Activated T-cell treated with anti-CD3 and anti-CD28 coated beads, Interleukin-2, amount 50 U/mL, for 1 hour (primary cell): ENCODE measurements at places on chromosomes 5 and 9.
A peak's percentile ranks its signal among the peaks of the same experiment; 100 is the strongest.

DNA sequence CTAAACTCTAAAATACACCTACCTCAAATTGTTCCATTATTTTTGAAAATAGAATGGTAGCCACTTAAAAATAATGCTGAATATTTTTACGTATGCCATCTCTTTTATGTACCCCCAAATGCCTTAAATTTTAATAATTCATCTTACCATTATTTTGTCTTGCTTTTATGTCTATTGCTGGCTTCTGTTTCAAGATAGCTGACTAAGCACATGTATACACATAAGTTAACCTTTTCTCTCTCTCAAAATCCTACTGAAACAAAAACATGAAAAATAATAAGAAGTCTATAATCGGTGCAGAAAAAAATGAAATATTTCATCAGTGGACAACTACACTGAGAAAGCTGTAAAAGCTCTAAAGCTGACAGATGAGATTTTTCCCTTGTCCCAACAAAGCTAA is 652.0 kb upstream of the ZNF608 start:
- DNase-seq = no peak

GRCh38 chr9:133147412-133148198 is 16.1 kb downstream of the GBGT1 start:
- DNase-seq = peak; percentile 89

GRCh38 chr5:138736293-138736692 is 16.9 kb upstream of the CTNNA1 start:
- no peak for DNase-seq

GRCh38 chr5:119379942-119380547 is 24.2 kb downstream of the TNFAIP8 start:
- no peak for DNase-seq

GRCh38 chr9:127524373-127524772 is 73.1 kb downstream of the LRSAM1 start:
- DNase-seq = no peak

DNA sequence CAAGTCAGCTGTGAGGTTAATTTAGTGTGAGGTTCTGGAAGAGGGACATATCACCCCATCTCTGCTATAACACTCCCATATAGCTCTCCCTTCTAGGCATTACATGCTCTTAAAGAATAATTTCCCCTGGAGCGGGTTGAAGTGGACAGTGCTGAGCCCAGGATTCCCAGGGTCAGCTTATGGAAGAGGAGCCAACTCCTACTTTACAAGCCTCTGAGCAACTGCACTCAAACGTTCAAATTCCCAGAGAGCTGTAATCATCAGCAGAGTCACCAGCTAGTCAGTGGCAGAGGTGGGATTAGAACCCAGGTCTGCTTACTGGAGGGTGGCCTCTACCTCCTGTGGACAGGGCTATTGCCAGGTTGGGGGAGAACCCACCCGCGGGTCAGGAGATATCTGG is 1.4 kb downstream of the NEURL1B start:
- DNase-seq = no peak

DNA sequence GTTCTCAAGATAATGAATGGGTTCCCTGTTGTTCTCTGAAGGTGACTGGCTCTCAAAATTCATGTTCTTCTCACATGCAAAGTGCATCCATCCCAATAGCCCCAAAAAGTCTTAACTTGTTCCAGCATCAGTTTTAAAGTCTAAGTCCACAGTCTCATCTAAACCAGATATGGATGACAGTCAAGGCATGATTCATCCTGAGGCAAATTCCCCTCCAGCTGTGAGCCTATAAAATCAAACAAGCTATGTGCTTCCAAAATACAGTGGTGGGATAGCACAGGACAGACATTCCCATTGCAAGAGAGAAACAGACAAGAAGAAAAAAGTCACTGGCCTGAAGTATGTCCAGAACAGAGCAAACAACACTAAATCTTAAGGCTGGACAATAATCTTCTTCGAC is 25.4 kb downstream of the FBXO10 start:
- DNase-seq = no peak

- DNase-seq = no peak
These were observed 6.4 kb upstream of the FCHO2 start for GRCh38 chr5:72949481-72949880.

- DNase-seq = no peak
These were observed 651.3 kb upstream of the MEF2C start for GRCh38 chr5:89534331-89534730.

- no peak for DNase-seq
These were observed 248.7 kb upstream of the SLC30A5 start for GRCh38 chr5:68845131-68845530.

DNA sequence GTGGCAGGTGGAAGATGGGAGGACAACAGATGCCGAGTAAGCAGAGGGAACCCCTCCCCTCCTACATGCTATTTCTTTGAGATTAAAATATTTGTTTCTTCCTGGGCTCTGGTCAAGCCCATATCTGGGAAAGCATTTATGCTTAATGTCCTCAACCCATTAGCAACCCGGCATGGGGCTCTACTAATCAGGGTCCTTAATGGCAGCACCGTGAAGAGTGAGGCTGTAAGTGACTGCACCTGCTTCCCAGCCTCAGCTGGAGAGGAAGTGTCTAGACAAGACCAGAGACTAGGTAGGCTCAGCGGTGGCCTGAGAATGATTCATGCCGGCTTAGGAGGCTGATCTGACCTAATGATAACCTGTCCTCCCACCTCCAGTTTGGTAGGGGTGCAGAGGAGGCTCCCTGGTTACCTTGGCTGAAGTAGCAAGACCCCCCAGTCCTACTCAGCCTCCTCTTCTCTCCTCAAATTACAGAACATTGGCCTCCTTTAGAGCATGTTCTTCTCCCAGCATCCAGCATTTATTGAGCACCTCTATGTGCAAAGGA is 61.3 kb upstream of the HSPA9 start:
- no peak for DNase-seq

- DNase-seq = no peak
These were observed 33.6 kb upstream of the HSD17B4 start for GRCh38 chr5:119418606-119419100.

GRCh38 chr9:104743376-104743985 is 4.0 kb upstream of the NIPSNAP3A start:
- DNase-seq = no peak

GRCh38 chr5:14396066-14396465 is 185.5 kb upstream of the OTULINL start:
- no peak for DNase-seq

DNA sequence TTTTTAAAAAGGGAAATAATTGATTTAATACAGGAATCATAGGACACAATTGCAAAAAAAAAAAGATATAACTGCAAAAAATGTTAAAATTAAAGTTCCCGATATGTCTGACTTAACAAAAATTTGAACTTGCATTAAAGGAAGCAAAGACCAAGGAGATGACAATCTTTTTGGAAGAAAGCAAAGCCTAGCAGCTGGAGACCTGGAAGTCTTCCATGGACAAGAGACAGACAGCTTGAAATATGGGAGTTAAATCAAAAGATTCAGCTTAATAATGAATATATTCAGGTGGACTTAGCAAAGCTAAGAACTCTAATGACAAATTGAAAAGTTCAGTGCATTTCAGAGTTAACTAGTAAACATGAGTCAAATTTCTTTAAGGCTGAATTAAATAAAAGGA is 568.7 kb upstream of the RGMB start:
- DNase-seq = no peak

DNA sequence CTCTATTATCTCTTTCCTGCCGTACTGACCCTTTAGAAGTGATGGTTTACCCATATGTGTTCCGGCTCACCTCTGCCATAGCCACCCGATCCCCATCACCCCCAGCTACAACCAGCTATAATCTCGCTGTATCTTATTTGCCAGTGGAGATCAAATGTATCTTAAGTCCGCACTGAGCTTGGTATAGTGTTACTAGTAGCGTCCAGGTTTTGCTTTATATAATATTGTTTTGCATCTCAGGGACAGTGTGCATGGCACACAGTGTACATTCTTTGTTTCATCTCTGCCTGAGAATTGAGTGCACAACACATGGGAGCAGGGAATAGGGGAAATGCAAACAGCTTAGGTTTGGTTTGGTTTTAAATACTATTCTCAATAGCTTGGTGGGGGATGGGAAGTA is 135.8 kb upstream of the SNX2 start:
- DNase-seq = no peak

- no peak for DNase-seq
These were observed 656.8 kb downstream of the IRX1 start for GRCh38 chr5:4252385-4252784.

- DNase-seq = no peak
These were observed 19.2 kb upstream of the HMGCS1 start for GRCh38 chr5:43332401-43332800.

- no peak for DNase-seq
These were observed 18.9 kb upstream of the CLINT1 start for GRCh38 chr5:157877821-157878220.

DNA sequence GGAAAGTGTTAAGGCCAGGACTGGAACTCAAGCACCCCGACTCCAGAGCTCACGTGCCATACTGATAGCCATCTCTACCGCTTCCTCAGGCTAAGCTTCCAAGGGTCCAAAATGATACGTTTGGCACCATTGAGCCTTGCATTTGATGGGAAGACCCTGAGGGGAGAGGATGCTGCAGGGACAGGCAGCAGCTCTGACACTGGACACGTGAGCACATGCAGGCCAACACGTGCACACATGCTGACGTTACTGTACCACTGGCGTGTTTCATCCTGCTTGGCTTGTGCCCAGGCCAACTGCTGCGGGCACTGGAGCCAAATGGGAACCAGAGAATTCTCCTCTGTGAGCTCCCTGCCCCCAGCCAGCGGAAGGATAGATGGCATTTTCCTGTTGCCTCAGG is 5.2 kb downstream of the FAT2 start:
- no peak for DNase-seq

- no peak for DNase-seq
These were observed 81.0 kb downstream of the NNT start for GRCh38 chr5:43683884-43684471.

DNA sequence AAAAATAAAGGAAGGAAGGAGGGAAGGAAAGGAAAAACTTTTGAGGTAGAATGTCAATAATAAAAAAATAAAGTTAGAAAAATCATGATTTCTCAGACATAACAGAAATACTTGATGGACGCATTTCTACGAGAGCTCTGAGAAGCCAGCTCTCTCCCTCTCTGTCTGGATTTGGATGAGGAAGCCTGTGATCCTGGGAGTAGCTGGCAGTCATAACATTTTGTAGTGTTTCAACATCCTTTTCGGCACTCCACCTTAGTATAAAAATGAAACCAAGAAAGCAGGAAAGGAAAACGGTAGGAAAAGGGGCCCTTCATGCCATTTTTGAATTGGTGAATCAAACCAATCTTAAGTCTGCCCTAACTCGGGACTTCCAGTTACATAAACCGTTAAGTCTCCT is 321.3 kb downstream of the EPB41L4A start:
- no peak for DNase-seq

DNA sequence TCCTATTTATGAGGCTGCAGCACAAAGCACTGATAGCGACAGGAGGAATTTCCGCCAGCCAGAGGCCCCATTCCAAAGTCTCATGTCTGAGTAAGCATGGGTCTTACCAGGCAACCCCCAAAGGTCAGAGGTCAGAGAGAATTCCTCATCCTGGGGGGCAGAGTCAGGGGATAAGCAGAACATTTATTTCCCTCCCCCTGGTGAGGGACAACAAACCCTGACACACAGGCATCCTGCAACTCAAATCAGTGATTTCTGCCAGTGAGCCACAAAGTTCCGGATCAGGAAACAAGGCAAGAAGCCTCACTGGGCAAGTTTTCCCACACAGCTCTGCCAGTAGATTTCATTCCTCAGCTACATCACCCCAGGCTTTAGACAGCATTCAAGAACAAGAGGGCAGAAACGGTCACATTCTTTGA is 37.0 kb downstream of the ADAMTS12 start:
- no peak for DNase-seq

DNA sequence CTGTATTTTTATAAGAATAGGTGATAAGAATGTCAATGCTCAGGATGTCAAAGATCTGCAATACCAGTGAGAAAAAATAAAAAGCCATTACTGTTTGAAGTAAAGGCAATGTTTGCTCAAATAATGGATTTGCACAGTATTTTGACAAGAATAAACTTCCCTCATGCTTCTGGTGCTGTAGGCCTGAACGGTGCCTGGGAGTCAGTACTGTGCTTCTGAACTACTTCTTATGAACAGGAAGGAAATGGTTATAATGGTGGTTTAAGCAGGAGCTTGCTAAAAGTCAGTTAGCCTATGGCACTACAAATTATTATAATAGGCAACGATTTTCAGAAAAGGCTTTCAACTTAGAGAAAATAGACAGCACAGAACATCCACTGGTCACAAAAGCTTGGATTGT is 548.3 kb upstream of the CDH18 start:
- DNase-seq = no peak

DNA sequence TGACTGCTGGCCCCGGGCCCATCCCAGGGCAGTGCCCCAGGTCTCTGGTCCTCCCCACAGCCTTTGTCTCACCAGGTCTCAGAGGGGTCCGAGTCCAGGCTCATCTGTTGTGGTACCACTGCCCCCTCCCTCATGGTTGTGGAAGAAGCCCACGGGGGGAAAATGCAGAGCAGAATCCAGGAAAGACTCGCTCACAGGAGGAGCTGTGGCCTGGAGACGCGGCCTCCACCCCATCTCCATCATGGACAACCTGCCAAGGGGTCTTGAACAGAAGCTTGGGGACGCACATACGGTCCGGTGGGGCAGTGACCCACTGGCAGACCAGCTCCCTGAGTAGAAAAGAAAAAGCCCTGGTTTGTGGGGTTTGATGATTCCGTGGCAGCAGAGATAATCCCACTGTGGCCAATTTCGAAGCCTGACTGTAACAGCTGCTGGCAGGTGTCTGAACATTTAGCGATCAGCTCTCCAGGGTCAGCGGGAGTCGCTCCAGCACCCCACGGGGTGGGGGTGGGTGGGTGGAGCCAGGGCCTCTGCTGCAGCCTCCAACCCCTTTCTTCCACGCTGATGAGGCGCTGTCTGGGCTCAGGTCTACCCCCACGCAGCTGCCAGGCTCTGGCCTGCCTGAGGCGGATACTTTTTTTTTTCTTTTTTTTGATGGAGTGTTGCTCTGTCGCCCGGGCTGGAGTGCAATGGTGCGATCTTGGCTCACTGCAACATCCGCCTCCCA is 1.9 kb upstream of the GRIN1 start:
- no peak for DNase-seq
